ENCODE measurements at places on chromosomes 1 and 21.
A peak's percentile ranks its signal among the peaks of the same experiment; 100 is the strongest.

DNA sequence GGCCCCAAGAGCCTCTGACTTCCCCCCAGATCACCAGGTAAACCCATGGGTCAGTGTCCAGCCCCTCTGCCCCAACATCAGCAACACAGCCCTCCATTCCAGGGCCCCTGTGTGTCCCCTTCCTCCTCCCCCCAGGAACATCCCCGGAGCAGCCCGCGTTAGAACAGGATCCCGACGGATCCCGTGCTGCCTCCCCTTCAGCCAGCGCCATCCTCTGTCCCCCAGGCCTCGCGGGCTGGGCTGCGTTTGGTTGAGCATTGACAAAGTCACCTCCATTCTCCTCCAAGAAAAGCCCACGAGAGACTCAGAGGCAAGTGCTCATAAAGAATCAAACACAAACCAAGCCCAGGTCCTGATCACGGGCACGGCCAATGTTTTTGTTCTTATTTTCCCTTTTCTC lies 160.0 kb upstream of the ARHGEF16 start:
- DNase-seq, result no peak

DNA sequence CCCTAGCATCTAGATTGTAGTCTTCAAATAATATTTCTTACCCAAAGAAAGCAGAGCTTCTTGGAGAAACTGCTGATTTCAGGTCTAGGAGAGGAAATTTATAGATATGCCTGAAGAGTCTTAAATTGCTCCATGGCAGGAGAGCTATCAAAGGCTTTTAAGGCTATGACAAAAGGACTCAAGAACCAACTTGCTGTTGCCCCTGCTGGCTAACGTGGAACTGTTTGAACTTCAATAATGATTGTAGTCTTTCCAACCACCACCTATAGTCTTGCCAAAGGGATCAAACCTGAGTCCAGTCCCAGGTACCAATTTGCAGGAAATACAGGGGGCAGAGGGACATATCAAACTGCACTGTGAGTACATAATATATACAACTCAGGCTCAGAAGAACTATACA lies 336.2 kb upstream of the ESRRG start:
- no peak for DNase-seq

DNA sequence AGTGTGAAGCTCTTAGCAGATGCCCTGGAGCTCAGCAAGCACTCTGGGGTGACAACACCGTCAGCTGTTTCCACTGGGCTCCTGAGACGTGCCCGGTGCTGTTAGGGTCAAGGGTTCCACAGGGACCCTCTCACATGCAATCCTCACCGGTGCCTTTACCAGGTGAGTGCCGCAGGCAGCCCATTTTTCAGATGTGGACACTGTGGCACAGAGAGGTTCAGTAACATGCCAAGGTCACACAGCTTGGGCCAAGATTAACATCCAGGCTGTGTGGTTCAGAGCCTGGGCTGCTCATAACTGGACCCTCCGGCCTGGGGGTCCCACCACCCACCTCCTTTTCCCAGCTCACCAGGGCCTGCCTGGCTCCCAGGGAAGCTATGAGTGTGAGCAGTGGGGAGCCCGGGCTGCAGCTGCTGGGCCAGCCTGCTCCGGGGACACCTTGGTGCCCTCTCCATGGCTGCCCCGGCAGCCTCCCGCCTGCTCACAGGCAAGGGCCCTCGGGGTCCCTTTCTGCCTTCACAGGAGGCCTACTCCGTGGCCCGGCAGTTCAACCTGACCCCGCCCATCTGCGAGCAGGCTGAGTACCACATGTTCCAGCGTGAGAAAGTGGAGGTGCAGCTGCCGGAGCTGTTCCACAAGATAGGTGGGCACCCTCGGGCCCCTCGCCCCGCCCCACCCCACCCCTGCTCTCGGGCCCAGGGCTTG lies 49.3 kb downstream of the KCNAB2 start:
- DNase-seq, result peak; percentile 70

DNA sequence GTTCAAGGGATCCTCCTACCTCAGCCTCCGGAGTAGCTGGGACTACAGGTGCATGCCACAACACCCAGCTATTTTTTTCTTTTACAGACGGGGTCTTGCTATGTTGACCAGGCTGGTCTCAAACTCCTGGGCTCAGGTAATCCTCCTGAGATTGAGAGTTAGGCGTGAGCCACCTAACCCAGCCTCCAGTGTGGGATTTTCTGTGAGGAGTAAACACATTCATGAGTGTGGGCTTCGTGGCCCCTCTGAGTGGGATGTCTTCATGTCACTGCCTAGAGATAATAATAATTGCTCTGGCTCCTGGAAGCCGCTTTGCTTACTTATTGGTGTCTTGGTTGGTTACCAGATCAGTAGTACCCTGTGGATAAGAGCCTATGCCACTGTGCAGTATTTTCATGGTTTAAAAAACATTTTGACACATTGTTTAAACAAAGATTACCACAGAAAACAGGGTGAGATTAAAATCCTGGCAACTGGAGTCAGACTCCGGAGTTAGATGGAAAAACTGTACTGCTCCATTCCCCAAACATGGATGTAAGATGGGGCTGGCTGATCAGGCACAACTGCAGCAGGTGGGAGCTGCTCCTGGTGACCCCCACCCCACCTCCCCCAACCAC lies 159.1 kb upstream of the RAB4A start:
- no peak for DNase-seq

DNA sequence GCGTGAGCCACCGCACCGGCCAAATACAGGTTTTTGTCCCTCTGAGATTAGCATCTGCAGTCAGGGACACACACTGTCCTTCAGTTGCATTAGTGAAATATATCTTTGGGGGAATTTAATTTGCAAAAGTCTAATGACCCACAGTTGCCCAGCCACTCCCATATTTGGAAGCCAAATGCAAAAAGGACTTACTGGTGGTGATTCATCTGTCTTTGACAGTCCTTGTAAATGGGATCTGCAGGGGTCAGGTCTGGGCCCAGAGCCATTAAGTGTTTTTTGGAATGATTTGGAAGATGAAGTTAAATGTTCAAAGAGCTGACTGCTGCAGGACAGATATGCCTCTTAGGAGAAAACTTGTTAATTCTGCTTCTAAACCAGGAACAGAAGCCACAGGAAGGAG lies 44.6 kb upstream of the DNASE2B start:
- no peak for DNase-seq

DNA sequence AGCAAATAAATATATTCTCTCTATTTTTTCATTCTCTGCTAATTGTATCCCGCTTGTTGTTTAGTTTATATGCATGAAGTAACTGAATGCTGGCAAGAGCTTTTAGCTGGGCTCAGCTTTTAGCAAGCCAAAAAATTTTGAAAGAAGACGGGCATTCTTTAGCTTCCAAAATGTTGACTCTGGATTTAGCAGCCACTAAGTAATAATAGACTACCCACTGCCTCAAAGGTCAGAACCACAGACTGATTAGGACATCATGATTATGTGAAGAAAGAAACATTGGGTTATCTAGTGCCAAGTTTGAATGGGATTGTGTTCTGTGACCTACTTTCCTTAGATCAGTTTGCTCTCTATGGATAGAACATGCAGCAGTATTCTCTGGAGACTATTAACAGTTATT lies 80.3 kb upstream of the DPH5 start:
- DNase-seq, result no peak

DNA sequence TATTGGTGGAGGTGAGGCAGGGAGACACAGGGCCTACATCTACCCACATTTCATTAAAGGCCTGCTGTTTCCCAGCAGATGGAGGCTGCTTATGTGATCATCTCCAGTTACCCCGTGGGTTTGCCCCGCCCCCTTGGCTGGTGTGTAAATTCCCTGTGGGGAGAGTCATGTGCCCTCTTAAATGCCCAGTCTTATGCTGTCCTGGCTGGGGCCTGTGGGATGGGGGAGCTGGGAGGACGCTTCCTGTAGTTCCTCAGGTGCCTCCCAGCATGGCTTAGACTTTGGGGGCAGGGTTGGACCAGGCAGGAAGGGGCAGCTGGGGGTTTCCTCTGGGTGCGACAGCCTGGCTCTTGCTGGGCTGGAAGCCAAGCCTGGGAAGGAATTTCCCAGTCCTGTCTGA lies 15.5 kb upstream of the CITED4 start:
- peak; percentile 20 for DNase-seq

GRCh38 chr1:55150880-55151588 lies 64.1 kb downstream of the USP24 start:
- no peak for DNase-seq

GRCh38 chr1:29319300-29320110 lies 83.2 kb downstream of the PTPRU start:
- no peak for DNase-seq

- DNase-seq, result no peak
Observed at GRCh38 chr1:155744711-155745283, 55.9 kb downstream of the DAP3 start.

DNA sequence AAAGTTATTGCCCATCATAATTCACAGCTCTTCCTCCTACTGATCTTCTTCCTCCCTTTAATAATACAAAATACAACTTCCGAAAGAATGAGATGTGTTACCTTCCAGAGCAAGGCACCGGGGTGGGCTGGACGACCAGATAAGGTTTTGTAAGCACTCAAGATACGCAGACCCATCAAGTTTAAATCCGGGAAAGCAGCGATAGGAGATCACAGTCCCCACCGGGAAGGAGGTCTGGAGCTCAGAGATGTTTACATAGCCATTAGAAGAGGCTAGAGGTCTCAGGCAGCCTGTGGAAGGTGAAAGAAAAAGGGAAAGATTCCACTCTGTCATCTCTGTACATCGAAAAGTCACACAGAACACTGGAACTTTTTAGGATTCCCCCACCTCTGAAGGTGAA lies 99.4 kb downstream of the SUSD4 start:
- DNase-seq, result no peak

- DNase-seq, result no peak
Observed at GRCh38 chr21:46619846-46620245, 15.0 kb upstream of the S100B start.

DNA sequence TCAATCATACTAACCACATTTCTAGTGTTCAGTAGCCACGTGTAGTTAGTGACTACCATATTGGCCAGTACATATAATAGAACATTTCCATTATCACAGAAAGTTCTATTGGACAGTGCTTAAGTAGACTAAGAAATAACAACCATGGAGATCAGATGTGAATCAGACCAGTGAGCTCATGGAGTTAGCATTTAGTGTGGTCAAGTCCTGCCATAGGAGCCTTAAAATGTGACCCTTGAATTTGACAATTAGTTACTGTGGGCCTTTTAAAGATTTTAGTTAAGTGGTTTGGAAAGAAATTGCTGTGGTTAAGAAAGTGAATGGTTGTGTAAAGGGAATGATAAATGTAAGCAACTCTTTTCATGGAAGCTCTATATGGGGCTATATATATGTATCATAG lies 123.4 kb downstream of the POU2F1 start:
- no peak for DNase-seq

GRCh38 chr1:245952383-245953026 lies 554.6 kb downstream of the SMYD3 start:
- DNase-seq, result no peak

DNA sequence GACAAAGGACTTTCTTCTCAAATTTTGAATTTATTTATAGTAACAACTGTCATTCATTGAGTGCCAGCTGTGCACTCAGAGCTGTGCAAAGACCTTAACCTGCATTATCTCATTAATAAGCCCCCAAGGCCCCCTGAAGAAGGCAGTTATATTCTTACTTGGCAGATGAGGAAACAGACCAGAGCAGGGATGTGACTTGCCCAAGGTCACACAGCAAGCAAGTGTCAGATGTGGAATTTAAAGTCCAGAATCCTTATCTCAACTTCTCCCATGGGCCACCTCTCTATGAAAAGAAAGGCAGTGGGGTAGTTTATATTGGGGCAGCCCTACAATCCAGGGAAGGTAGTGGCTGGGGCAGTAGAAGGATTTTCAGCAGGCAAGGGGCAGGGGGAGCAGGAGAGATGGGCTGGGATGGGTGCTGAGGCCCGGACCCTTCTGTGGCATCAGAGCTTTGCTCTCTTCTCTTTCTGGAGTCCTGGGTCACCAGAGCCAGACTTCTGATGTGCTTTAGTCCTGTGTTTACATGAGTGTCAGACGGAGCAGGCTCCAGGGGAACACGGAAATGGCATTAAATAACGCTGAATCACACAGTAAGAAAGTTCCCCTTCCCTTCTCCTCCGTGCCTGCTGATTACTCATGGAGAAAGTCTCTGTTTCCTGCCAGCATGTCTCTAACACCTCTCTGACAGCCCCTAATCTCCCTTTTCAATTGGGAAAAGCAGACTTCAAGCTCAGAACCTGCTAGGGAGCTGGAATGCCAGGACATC lies 39.5 kb downstream of the EPHB2 start:
- no peak for DNase-seq

GRCh38 chr1:25538191-25538767 lies 5.1 kb upstream of the LDLRAP1 start:
- no peak for DNase-seq

- DNase-seq, result no peak
Observed at GRCh38 chr1:174398246-174398645, 49.5 kb upstream of the GPR52 start.

DNA sequence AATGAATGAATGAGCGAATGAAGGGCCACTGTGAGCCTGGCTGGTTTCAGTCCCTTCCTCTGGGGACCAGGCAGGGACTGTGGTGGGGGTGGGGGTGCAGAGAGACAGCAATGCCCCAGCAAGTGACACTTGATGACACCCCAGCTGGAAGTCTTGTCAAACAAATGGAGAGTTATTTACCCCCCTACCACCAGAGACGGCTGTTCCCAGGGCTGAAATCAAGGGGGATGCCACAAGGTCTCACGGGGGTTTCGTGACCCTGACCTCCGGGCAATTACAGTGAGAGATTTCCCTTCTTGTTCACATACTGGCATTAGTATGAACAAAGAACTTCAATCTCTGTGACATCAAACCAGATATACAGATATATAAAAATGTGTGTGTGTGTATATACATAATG lies 34.0 kb upstream of the LMO4 start:
- DNase-seq, result no peak

GRCh38 chr1:229578168-229579058 lies 19.9 kb upstream of the ABCB10 start:
- no peak for DNase-seq

DNA sequence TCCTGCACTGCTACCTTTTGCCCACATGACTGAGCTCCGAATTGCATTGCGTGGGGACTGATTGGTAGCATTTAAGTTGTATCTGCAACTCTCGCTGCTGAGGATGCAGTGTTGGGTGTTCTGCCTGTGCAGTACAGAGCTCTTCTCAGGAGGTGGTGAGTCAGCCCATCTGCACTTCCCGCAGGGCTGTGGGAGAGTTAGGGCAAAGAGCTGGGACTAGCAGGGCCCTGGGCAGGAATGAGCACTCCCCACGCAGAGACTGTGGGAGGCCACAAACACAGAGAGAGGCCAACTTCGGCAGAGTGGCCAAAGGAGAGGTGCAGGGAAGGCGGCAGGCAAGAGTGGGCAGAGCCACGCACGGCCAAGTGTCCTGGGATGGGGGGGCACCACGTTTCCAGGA lies 244.7 kb downstream of the SIPA1L2 start:
- peak; percentile 88 for DNase-seq

- no peak for DNase-seq
Observed at GRCh38 chr1:209486861-209487593, 96.5 kb upstream of the CAMK1G start.

DNA sequence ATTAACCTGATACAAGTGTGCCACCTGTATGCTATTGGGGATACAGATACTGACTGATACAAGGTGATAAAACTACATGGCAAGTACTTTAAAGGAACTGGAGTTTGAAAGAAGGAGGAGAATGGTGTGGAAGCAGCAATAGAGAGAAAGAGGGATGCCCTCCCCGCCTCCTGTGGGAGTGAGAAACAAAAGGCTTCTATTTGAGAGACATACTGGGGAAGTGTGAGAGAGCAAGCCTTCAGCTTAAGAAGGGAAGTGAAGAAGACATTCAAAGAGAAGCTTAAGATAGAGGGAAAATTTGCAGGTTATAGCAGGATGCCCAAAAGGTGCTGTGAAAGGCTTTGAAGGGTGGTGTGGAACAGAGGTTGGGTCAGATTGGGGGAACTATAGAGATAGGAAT lies 7.7 kb upstream of the ALG14 start:
- no peak for DNase-seq

- DNase-seq, result no peak
Observed at GRCh38 chr1:56403321-56403720, 176.0 kb downstream of the PLPP3 start.
